Suprapubic skin (tissue), 4 donors: ENCODE measurements at places on chromosomes 12 and 14. TPM values are rescaled to one million over a fixed set of nuclear protein-coding genes. Genes with fewer than 3 reads are reported as not detected.

TRIM9 gene
- 5.0 TPM for total RNA-seq

RASSF9 gene
- total RNA-seq = 5.4 TPM

OR8S1 gene
- total RNA-seq = not detected

TMEM119 gene
- 3.6 TPM for total RNA-seq

FGD4 gene
- 49.0 TPM for total RNA-seq

TMEM253 gene
- not detected for total RNA-seq

ITGB7 gene
- total RNA-seq = 8.4 TPM

- H3K36me3 ChIP-seq = no peaks in the 10 kb centered on the region
- H3K27me3 ChIP-seq = no peaks in the 10 kb centered on the region
- H3K27ac ChIP-seq = no peak overlapping the region
- no peaks in the 10 kb centered on the region for H3K4me1 ChIP-seq
- H3K4me3 ChIP-seq = no peak overlapping the region
Observed at GRCh38 chr14:29310757-29311156, 544.2 kb downstream of the FOXG1 start.

DNA sequence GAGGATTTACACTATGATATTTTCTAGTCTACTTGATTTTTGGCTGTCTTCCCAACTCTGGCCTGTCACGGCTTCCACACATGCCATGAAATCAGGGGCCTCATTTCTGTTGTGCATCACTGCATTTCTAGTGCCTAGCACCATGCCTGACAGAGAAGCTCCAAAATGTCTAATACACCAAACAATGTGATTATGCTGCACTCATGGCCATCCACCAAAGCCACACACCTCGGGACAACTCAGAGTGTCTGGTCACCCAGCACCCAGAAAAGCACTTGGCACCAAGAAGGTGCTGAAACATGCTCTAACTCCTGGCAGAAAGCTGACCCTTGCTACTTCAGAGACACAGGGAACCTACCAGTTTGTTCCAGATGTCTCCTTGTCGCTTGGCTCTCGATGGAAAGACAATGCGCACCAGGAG, 11.3 kb downstream of the GCN1 start:
- DNase-seq = no peak
- no peak overlapping the region for H3K4me3 ChIP-seq
- H3K27ac ChIP-seq = no peak overlapping the region
- H3K36me3 ChIP-seq = peaks cover 88% of the 10 kb centered on the region
- H3K27me3 ChIP-seq = no peaks in the 10 kb centered on the region

GRCh38 chr14:92413379-92413778, 90.4 kb downstream of the SLC24A4 start:
- peaks cover 6% of the 10 kb centered on the region for H3K27me3 ChIP-seq
- DNase-seq = no peak
- H3K4me3 ChIP-seq = no peak overlapping the region
- no peak overlapping the region for H3K27ac ChIP-seq
- H3K4me1 ChIP-seq = no peaks in the 10 kb centered on the region
- H3K36me3 ChIP-seq = no peaks in the 10 kb centered on the region

GRCh38 chr12:14999021-14999694, 26.3 kb downstream of the PDE6H start:
- DNase-seq = no peak
- no peaks in the 10 kb centered on the region for H3K36me3 ChIP-seq
- H3K4me1 ChIP-seq = peaks cover 23% of the 10 kb centered on the region
- H3K27me3 ChIP-seq = no peaks in the 10 kb centered on the region
- no peak overlapping the region for H3K27ac ChIP-seq

DNA sequence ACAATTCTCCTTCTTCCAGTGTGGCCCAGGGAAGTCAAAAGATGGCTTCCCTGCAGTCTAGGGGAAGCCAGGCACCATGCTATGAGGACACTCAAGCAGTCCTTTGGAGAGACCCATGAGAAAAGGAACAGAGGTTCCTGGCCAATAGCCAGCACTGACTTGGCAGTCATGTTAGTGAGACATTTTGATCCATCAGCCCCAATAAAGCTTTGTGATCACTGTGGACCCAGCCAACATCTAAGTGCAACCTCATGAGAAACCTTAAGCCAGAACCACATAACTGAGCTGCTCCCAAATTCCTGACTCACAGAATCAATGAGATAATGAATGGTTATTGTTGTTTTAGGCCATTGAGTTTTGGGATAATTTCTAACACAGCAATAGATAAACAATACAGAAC, 51.0 kb upstream of the NAP1L1 start:
- no peak overlapping the region for H3K4me3 ChIP-seq
- H3K27ac ChIP-seq = no peak overlapping the region
- no peak for DNase-seq
- no peaks in the 10 kb centered on the region for H3K27me3 ChIP-seq

GRCh38 chr12:6542209-6543009, 8.1 kb downstream of the GAPDH start:
- H3K27me3 ChIP-seq = no peaks in the 10 kb centered on the region
- peaks cover 24% of the 10 kb centered on the region for H3K36me3 ChIP-seq
- H3K4me1 ChIP-seq = peaks cover 37% of the 10 kb centered on the region
- no peak overlapping the region for H3K4me3 ChIP-seq
- H3K27ac ChIP-seq = no peak overlapping the region

GRCh38 chr12:56671608-56672007, 16.5 kb downstream of the PTGES3 start:
- no peak overlapping the region for H3K27ac ChIP-seq
- H3K27me3 ChIP-seq = no peaks in the 10 kb centered on the region
- DNase-seq = no peak
- peaks cover 8% of the 10 kb centered on the region for H3K4me1 ChIP-seq

- H3K27me3 ChIP-seq = peaks cover 3% of the 10 kb centered on the region
- H3K36me3 ChIP-seq = no peaks in the 10 kb centered on the region
- no peak overlapping the region for H3K4me3 ChIP-seq
- no peak overlapping the region for H3K27ac ChIP-seq
- no peaks in the 10 kb centered on the region for H3K4me1 ChIP-seq
Observed at GRCh38 chr12:130993759-130994670, 40.3 kb downstream of the ADGRD1 start.

DNA sequence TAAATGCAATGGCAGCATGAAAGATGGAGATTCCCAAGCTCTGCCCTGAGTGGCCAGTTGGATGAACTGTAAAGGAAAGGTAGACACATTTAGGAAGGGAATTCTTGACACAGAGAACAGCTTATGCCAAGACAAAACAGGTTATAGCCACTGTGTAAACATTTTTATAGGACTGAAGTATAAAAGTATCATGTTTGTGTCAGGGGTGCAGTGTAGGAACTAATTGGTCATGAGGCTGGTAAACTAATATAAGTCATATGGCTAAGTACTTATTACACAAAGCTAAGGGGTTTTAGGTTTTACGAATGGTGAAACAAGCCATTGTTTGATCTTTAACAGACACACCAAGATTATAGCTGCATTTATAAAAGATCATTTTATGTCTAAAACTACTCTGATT, 207.7 kb upstream of the SLC16A7 start:
- no peak overlapping the region for H3K4me3 ChIP-seq
- no peak overlapping the region for H3K27ac ChIP-seq
- no peaks in the 10 kb centered on the region for H3K27me3 ChIP-seq
- H3K36me3 ChIP-seq = no peaks in the 10 kb centered on the region

- no peaks in the 10 kb centered on the region for H3K27me3 ChIP-seq
- H3K4me1 ChIP-seq = peaks cover 11% of the 10 kb centered on the region
- no peak overlapping the region for H3K4me3 ChIP-seq
- no peak overlapping the region for H3K27ac ChIP-seq
- no peak for DNase-seq
Observed at GRCh38 chr14:34247605-34248004, 214.4 kb downstream of the SPTSSA start.

- H3K27ac ChIP-seq = no peak overlapping the region
- no peaks in the 10 kb centered on the region for H3K36me3 ChIP-seq
- H3K4me1 ChIP-seq = peaks cover 22% of the 10 kb centered on the region
- no peak for DNase-seq
Observed at GRCh38 chr14:34103176-34103575, 152.3 kb upstream of the EGLN3 start.

DNA sequence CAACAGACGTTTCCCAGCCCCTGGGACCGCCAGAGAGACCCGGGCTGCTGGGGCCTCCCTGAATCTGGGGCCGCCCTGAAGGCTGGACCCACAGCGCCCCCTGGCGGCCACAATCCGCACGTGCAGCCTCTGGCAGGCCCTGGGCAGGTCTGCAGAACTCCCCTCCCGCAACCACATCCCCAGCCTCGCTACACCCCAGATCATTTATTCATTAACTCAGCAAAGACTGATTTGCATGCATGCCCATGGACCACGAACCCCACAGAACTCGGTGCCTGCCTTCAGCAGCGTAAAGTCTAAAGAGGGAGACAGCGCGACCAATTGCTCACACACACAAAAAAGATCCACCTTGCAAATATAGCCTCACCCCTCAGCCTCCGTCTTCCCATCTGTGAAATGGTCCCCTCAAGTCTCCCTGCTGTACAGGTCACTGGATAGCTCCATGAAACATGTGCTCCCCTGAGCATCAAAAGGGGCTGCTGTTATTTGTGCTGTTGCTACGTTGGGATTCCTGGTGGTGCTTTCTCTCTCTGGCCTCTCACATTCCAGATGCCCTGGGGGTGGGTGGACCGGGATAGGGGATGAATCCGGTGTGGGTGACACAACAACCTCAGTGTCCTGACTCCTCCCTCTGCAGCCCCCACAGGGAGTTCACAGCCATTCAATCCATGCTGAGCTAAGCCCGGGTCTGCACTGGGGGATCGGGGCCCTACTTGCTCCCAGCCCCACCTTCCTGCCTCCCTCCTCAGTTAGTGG, 96.4 kb downstream of the SCARB1 start:
- H3K27ac ChIP-seq = no peak overlapping the region
- H3K36me3 ChIP-seq = no peaks in the 10 kb centered on the region
- DNase-seq = peak; percentile 90
- H3K4me3 ChIP-seq = no peak overlapping the region
- no peaks in the 10 kb centered on the region for H3K27me3 ChIP-seq

- H3K4me1 ChIP-seq = peaks cover 34% of the 10 kb centered on the region
- no peaks in the 10 kb centered on the region for H3K36me3 ChIP-seq
- no peaks in the 10 kb centered on the region for H3K27me3 ChIP-seq
- peak overlapping the region; percentile 76 for H3K27ac ChIP-seq
- DNase-seq = no peak
Observed at GRCh38 chr12:109153821-109154441, 37.5 kb downstream of the ACACB start.

DNA sequence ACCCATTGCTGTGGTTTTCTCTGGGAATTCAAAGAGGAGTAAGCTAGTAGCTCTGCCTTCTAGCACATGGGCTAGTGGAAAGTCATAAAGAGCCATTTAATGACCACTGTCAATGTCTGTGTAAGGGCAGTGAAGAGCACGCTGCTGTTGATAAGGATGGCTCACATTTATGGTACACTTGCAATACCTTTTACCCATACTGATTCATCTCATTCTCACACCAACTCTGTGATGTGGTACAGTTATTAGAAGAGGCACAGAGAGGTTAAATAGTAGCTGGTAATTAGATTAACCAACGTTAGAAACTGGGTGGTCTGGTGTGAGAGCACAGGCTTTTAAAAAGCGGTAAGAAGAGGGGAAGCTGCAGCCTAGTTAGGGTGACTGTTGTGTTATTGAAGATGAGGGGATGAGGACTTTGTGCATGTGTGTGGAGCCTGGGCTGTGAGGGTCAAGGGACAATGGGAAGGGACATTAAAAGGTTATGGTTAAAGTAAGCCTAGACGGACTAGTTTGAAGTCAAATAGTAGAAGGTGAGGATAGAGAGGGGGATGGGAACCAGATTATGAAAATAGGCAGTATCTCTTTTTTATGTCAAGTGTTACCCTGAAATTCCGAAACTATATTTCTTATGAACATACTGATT, 25.2 kb downstream of the RASSF3 start:
- H3K36me3 ChIP-seq = no peaks in the 10 kb centered on the region
- no peak overlapping the region for H3K4me3 ChIP-seq
- no peak overlapping the region for H3K27ac ChIP-seq
- no peak for DNase-seq

DNA sequence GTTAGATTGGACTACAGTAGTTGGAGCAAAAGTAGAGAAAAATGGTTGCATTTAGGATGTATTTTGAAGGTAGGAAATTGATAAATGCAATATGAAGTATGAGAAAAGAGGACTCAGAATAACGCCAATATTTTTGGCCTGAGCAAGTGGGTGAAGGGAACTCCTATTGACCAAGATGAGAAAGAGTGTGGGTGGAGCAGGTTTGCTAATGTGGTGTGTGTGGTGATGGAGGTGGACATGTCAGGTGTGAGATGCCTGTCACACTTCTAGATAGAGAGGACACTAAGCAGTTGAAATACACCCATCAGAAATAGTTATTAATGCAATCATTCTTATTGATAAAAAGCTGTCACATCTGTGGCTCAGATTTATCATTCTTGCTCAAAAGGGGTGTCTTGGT, 7.3 kb downstream of the GUCY2C start:
- H3K27ac ChIP-seq = no peak overlapping the region
- no peak for DNase-seq
- no peak overlapping the region for H3K4me3 ChIP-seq
- no peaks in the 10 kb centered on the region for H3K36me3 ChIP-seq
- H3K4me1 ChIP-seq = no peaks in the 10 kb centered on the region

- DNase-seq = no peak
- no peaks in the 10 kb centered on the region for H3K27me3 ChIP-seq
- peak overlapping the region; percentile 86 for H3K27ac ChIP-seq
- H3K4me3 ChIP-seq = no peak overlapping the region
- H3K36me3 ChIP-seq = peaks cover 10% of the 10 kb centered on the region
Observed at GRCh38 chr12:110546339-110546738, 36.8 kb downstream of the PPTC7 start.
